ENCODE measurements at places on chromosomes 16 and 17.

DNA sequence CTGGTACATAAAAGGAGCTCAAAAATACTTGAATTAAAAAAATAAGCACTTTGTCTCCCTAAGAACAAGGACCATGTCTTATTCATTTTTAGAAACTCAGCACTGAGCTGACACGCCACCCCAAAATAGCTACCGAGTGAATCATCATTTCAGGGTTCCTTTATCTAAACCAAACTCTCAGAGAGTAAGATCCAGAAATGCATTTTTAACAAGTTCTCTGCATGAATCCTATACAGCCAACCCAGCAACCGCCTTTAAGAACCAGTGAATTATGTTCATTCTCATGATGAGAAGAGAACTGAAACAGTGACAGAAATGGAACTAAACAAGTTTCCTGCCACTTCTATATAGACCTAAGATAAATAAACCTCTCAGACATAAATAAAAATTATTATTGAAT is 8.7 kb downstream of the C16orf87 start:
- no peak for DNase-seq

DNA sequence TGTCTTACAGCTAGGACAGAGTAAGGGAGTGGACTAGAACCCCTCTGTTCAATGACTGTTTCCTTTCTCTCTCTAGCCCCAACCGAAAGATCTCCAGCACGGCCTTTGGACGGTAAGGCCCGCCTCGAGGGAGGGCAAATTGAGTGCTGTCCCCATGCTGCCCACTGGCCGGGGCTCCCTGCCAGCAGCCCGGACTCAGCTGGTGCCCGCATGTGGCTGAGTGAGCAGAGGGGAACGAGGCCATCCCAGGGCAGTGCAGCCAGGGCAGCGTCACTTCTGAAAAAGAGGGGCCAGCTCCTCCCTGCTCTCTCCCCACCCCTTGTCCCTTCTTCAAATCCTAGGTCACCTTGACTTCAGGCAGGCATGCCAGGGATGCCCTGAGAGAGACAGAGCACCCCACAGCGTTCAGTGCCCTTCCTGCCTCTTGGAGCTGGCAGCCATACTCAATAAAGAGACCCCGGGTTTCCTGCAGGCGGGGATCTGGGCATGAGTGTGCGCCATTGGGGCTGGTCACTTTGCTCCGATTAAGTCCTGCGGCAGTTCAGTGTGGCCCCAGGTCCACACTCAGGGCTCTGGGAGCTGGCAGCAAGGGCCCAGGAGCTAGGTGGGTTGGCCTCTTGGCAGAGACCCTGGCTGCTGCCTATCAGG is 130.9 kb downstream of the RAB11FIP4 start:
- no peak for DNase-seq

DNA sequence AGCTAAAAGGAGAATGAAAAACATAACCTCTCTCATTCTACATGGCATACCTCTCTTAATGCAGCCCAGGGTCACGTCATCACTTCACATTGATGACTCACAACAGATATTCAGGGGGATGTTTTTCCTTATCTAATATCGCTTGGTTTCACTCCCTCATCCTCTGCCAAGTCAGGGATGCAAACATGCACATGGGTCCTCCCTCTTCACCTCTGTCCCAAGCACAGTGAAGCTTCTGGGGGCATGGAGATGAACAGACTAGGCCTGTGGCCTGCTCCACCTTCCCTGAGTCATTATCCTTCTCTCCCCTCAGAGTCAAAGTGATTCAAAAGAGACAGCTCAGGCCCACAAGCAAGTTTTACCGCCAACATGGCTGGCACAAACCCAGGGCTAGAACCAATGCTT is 2.3 kb upstream of the MT2A start:
- DNase-seq = no peak

GRCh38 chr16:55478827-55479429 is at the start of gene MMP2:
Gene MMP2, plus strand, starts transcription at chr16:55479198. Its CDS starts 282 bp downstream, at chr16:55479480.
- no peak for DNase-seq

GRCh38 chr16:17380613-17381012 is 90.1 kb downstream of the XYLT1 start:
- DNase-seq = no peak

- no peak for DNase-seq
Observed at GRCh38 chr16:2520784-2521531, 787 bp downstream of the AMDHD2 start.

DNA sequence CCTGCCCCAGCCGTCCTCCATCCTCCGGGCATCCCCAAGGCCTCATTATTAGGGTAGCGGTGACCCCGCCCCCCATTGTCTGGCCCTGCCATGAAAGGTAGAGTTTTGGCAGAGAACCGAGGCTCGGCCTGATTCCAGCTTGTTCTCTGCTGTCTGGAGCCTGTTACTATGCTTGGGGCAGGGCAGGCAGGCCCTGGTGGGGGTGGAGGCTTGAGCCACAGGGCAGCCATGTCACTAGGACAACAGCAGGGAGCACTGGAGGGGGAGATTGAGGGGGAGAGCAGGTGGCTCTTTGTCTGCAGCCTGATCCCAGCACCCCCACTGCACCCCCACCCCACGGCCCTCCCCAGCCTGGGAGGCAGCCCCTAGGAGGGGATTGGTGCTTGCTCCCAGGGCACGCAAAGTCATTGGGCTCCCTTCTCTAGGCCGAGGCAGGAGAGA is 15.4 kb downstream of the RHBDL3 start:
- DNase-seq = peak; percentile 20

DNA sequence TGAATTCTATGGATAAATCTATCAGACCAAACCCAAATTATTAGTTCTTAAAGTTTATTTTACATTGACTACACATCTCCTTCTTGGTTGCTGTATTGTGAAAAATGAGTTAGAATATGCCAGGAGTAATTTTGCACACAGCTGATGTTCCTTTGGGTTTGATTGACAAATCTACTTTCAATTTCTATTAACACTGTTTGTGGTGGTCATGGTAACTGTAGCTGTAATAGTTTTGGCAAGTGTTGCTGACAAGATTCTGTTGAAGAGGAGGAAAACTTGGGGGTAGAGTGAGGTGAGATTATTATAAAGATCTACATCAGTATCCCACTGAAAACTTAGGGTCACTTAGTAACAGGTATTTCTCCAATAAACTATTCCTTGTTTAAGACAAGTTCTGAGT is 30.3 kb downstream of the MRTFB start:
- no peak for DNase-seq

DNA sequence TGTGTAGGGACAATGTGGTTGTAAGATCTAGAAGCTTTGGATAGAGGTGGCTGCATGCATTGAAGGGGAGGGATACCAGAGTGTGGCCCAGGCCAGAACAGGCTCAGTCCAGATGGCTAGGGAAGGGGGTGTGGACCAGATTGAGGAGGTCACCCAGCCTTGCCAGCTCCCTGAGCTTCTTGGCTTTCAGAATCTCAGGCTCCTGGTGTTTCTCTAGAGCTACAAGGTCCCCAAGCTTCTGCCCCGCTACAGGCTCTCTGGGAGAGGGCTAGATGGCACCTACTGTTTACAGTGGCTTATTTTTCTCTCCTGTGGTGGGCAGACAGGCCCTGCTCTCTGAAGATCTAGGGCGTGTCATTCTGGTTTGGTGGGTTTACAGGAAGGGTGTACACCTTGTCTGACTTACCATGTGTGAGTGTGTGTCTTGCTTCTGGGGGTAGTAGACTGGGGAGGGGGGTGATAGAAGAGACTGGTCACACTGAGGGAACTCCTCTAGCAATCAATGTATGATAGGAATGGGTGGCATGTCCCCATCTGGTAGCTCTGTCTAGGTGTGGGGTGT is 1.1 kb downstream of the RARA start:
- DNase-seq = no peak

GRCh38 chr16:56738221-56738620 is 8.3 kb downstream of the NUP93 start:
- DNase-seq = no peak

DNA sequence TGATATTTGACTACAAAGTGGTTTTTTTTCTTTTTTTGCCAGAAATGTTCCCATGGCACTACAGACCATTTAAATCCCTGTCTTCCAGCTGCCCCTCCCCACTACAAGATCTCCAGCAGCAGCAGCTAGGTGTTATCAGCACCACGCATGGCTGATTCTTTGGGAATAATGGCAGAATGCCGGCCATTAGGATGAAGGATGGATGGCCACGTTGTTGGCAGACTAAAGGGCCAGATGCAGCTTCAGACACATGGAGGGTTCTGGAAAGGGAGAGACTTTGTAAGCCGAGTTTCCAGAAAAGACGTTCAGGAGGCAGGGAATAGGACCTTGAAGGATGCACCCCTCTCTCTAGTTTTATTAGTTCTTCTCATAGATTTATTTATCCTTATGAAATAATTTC is 10.3 kb upstream of the MED9 start:
- DNase-seq = no peak

DNA sequence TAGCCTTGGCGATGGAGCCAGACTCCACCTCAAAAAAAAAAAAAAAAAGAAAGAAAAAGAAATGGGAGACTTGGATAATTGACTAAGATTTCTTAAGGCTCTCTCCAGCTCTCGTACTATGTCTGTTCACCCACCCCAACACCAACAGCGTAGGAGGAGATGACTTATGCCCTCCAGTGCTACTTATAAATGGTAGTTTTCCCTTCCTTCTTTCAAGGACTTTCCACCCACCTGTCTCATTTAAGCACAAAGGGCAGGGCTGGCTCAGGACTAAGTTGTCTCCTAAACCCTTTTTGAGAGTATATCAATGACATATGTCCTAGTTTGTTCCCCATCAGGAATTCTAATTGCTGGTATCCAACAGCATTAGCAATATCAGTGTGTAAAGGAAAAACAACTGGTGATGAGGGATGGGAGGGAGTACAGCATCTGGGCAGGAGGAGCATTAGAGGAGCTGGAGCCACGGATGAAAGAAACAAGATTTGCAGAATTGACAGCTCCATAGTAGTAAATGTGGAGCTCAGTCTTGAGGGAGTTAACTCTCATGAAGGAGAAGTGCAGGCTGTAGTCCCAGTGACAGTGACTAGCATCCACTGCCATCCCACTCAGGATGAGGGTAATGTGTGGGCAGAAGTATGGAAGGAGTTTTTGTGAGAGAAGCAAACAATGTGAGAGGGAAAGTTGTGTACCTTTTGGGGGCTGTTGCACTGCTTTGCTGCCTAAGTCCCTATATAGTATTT is 17.2 kb downstream of the UBE2Z start:
- DNase-seq = no peak

DNA sequence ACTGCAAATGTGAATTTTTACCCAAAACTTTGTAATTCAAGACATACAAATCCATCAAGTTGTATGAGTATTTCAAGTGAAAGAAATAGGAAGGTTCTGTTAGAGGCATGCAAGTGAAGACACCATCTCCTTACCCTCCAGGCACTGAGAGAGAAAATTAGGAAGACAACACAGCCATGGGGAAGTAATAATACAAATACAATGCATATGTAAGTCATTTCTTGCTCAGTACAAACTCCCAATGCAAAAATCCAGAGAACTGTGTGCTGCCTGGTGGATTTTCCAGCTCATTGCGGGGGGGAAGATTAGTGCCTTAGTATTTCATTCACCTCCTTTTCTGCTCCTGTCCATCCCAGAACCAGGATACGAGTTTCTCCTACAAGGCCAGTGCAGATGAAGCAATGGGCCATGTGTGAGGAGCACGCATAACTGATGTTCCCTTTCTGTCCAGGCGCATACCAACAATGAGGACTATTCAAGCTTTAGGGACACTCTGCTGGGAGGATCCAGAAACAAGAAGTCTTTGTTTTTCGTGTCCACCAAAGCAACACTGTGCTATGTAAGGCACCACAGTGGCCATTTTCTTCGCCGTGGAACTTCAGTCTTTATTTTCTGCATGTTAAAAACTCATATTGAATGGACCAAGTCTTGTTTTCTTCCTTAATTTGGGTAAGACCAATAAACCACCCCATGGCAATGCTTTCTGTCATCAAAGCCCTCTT is 143.7 kb upstream of the RCVRN start:
- DNase-seq = no peak

DNA sequence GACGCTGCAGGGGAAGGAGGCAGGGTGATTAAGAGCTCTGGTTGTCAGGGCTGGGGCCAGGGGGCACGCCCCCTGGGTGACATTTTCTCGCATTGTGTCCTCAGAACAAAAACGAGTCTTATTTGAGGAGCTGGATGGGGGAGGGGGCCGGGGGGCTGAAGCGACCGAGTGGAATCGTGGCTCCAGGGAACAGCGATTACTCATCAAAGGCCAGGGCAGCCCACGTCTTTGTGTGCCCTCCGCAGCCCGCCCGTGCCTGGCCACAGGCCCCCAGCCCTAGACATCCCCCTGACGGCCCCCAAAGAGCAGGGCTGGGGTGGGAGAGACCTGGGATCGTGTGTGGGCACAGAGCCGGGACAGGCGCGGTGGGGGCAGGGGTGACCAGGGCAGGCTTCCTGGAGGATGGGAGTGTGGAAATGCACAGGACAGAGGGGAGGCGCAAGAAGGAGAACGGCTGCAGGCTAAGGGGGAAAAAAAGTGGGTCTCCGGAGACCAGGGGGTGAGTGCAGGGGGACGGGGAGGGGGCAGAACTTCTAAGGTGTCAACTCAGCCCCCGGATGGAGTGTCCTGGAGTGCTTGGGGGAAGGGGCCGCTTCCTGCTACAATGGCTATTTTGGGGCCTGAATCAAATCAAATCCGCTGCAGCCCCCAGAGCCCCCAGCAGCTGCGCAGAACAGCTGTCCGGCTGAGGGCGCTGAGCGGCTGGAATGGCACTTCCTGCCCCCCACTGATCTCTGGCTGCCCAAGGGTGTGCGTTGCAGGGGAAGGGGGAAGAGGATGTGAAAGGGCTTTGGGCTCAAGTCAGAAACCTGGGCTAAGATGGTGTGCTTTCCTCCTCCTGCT is 24.0 kb upstream of the PHB1 start:
- no peak for DNase-seq

DNA sequence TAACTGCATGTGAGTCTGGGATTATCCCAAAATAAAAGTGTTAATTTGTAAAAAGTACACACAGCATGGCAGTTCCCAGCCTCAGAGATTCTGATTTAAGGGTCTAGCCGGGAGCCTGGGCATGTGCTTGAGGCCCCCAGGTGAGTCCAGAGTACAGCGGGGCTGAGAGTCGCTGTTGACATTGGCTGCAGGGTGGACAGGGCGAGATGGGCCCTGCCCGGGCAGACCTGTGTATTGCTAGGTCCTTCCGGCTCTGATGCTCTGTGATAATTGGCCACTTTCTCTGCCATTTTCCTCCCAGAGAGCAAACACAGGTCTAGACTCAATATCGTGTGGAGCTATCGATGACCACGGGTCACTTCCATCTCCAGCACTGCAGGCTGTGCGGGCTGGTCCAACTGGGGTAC is 73.6 kb downstream of the ABCC6 start:
- no peak for DNase-seq

- DNase-seq = no peak
Observed at GRCh38 chr16:74079232-74079586, 217.4 kb upstream of the PSMD7 start.

DNA sequence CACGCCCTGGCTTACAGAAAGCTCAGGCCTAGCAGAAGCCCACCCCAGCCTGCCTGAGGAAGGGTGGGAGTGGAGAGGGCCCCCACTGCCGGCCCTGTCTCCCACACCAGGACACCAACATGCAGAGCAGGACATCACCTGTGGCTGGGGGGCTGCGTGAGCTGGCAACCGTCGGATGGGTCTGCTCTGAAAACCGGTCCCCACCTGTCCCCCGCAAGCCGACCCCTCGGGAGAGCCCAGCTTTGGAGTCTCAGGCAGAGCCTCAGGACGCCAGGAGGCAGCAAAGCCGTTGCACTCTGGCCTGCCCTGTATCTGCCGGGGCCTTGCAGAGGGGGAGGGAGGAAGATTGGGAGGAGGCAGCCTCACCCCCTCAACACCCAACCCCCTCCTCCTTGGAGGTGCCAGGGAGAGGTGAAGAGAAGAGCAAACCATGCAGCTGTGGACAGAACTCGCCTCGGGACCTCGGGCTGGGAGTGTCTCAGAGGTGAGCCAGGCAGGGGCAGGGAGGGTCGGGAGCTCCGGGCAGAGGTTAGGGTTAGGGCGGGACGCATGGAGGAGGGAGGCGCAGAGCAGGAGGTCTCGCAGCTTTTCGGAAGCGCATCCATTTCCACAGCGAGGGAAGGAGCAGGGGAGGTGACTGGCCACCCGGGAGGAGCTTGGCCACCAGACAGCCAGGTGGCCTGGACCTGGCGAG is 30.4 kb upstream of the ZC3H18 start:
- DNase-seq = no peak
